CD4-positive, alpha-beta T cell treated with Interleukin-6 at 100 ng/mL for 8 hours (primary cell): ENCODE measurements at places on chromosomes 7 and 10.

GRCh38 chr10:124558339-124559321, 97.0 kb downstream of the LHPP start:
- no peak for DNase-seq

DNA sequence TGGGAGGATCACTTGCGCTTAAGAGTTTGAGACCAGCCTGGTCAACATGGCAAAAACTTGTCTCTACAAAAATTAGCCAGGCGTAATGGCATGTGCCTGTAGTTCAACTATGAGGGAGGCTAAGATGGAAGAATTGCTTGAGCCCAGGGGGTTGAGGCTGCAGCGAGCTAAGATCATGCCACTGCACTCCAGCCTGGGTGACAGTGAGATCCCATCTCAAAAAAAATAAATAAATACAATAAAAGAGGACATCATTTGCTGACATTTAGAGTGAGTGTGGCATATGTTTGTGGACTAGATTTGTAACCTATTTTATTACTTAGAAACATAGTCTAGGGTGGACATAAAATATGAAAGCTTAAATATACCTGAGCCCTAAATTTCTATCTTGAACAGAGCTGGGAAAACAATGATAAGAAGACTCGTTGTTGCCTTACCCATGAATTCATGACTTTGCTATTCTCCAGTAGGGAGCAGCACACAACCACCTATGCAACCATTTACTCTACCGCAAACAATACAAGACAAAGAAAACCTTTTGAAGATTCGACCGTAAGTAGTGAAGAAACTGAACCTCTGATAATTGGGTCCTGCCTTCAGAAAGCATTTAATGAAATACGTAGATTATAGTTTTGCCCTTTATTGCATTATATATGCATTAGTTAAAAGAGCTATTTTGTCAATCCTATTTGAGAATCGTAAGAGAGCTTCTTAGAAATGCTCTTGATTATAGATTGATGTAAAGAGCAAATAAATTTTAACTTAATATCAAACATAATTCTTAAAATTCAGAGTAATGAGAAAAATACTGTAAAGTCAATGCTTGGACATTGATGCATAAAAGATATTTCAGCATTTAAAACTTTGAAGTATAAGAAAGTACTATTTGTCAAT, 83.5 kb downstream of the GNAT3 start:
- no peak for DNase-seq

DNA sequence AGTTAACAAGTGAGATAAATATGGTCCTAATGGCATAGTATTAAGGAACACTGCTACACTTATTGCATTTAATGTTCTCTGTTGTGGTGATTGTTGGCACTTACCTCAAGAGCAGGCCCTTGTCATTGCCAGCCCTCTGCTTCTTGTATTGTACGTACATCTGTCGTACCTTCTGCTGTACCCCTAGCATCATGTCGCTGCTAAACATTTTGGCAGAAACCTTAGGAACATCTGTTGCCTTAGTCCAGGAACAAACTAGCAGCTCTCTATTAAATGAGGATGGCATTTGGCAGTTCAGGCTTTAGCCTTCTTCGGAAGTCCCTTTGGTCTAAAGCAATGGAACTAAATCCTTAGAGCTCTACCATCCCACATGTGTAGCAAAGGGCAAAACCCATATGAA, 47.6 kb downstream of the PRKG1 start:
- DNase-seq, result no peak

DNA sequence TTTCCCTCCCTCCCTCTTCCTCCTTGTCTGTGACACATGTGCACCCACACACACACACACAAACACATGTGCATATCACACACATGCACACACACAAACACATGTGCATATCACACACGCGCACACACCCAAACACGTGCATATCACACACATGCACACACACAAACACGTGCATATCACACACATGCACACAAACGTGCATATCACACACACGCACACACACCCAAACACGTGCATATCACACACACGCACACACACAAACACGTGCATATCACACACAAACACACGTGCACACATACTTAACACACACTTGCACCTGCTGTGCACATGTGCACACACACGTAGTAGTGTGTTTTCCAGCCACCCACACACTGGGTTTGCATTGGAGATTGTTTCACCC, 29.4 kb upstream of the KNDC1 start:
- no peak for DNase-seq

DNA sequence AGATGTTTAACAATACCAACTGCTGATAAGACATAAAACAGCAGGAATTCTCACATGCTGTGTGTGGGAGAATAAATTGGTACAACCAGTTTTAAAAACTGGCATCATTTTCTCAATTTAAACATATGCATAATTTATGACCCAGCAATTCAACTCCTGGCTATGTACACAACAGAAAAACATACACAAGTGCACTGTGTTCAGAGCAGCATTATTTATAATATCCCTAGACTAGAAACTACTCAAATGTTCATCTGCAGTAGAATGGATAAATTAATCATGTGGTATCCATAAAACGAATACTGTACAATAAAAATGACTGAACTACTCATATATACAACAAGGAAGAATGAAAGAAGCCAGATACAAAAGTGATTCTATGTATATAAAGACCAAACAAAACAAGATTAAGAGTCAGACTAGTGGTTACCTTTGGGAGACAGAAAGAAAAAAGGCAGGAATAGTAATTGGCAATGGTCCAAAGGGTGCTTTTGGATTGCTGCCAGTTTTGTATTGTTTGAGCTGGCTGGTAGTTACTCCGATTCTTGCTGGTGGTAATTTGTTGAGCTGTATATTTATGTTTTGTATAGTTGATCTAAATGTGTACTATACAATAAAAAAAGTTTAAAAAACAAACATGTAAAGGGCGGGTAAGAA, 306.0 kb downstream of the TFEC start:
- no peak for DNase-seq

DNA sequence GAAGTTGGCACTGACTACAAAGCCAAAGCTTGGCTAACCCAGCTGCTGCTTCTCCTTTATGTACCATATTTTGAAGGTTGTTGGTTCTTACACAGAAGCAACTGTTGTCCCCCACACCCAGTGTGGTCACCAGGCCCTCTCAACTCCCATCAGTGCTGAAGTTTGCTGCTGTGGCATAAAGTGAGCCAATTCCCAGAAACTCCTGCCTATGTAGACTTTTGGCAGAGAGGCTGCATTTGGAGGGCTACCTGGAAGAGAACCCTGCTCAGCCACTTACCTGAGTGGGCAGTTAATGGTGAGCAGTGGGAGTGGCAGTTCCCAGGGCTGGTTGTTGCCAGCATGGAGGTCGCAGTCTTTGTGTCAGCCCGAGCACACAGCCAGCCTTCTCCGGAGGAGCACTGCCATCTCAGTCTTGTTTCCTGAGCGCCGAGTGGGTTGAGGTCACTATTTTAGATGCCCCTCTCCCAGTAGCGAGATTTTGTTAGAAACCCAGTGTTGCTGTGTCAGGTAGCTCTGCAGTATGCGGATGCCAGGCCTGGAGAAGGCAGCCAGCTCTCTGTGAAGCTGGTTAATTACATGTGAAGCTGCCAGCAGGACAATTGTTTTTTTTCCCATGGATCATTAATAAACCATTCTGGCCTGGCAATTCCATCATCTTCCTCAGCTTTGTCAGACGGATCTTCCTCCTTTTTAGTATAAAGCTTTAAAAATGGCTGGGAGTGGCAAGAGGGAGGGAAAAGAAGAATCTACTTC, 24.5 kb downstream of the LRRC4 start:
- DNase-seq, result no peak

- no peak for DNase-seq
Observed at GRCh38 chr7:8923164-8923806, 489.9 kb downstream of the NXPH1 start.

DNA sequence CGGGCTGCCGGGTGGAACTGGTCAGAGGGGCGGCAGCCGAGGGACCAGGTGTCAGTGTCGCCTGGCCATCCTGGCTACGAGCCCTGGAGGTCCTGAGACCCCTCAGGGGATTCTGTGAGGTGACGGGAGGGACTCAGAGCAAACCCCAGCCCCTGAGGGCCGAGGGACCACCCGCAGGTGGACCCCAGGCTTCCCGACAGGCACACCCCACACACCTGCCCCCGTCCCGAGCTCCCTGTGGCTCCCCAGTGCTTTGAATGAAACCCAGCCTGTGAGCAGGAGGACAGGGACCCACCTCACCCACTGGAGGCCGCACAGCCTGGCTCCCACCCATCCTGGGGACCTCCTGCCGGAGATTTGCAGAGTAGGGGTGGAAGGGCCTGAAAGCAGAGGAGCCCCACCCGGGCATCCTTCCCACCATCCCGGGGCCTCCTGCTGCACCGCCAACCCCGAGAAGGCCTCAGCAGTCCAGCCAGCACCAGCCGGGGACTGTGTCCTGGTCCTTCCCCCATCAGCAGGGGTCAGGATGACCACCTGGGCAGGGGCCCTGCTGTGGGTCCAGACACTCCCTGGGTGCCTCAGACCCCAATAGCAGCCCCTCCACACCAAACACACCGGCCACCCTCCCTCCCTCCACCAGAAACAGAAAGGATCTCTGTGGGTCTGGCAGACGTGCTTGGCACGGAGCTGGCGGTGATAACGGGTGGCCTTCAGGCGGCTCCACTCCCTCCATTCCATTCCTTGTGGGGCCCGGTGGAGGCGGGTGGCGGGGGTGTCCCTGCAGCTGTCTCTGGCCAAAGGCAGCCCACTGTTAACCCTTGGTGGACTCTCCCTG, 13.9 kb downstream of the VENTX start:
- DNase-seq, result no peak
